HEK293T (cell line): ENCODE measurements at places on chromosomes 1 and 21.

DNA sequence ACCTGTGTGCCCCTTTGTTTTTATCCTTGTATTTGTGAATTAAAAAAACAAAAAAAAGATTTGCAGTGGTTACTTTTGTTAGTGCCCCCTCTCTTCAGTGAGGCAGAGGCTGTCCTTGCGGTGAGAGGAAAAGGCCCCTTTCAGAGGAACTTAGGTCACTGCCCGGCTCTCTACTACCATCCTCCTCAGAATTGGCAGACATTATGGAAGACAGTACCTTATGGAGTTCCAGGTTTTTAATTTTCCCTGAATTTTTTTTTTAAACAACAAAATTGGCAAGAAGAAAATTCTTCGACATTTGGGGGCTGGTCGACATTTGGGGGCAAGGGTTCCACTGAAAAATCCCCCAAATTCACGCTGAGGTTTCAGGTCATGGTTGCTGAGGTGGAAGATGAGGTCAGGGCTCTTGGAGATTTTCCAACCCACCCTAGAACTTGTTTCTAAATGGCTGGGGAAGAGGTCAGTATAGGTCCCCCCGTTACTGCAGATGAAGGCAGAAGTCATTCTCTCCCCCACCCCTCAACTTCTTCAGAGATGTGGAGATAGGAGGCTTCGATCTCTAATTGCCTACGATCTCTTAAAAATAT, 5.3 kb downstream of the RXFP4 start:
- DNase-seq, result no peak

DNA sequence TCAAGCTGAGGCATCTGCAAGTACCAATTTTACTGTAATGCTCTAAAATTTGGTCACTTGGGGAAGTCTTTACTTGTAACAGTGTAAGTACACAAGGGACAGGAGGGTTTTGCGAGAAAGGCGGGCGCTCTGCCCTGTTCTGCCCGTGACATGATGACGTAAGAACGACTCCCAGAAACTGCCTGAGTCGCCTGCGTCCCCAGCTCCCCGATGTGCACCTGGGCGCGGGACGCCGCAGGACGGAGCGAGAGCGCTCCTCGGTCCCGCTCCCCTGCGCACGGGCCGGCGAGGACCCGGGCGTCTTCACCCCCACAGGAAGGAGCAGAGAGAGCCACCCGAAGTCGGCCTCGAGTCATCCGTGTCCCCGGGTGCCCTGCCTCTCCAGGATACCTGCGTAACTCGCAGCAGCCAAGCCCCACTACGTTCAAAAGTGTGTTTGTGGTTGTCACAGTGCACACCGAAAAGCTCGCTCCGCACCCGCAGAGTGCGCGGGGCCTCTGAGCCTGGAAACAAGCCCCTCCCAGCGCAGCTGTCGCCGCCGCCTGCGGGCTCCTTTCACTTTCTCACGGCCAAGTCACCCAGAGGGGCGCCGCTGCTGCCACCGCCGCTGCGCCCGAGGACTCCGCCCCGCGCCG, 3.3 kb upstream of the ZBTB18 start:
- no peak for DNase-seq

DNA sequence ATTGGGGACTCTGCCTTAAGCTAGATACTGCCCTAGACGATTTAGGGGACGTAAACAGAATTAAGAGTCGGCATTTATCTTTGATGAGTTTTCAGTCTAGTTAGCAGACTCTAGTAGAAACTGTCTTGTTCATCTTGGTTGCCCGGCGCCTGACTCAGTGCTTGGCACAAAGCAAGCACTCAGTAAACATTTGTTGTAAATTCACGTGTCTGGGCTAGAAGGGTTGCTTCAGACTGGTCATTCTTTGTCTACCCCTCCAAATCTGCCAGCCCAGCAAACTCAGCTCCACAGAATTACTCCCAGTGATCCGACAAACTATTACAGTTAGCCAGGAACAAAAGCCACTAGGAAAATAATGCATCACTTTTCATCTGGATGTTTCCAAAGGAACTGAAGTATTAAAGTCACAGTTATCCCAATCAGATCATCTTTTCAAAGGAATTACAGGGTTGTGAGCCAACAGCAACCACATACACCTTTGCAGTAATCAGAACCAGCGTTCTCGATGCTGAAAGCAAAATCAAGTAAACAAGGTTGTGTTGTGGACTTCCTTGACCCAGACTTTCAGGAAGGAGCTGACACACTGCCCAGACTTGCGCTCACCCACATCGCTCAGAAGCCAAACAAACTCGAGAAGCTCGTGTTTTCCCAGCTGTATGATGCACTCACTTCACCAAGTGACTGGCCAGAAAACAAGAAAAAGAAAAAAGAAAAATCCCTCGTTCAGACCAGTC, 66.5 kb upstream of the GADD45A start:
- DNase-seq, result no peak

- DNase-seq, result no peak
Observed at GRCh38 chr1:223706077-223706973, 6.0 kb upstream of the CAPN2 start.

- DNase-seq, result no peak
Observed at GRCh38 chr1:2178875-2179274, 15.7 kb downstream of the FAAP20 start.

GRCh38 chr1:114703242-114703641, 7.9 kb upstream of the AMPD1 start:
- no peak for DNase-seq

DNA sequence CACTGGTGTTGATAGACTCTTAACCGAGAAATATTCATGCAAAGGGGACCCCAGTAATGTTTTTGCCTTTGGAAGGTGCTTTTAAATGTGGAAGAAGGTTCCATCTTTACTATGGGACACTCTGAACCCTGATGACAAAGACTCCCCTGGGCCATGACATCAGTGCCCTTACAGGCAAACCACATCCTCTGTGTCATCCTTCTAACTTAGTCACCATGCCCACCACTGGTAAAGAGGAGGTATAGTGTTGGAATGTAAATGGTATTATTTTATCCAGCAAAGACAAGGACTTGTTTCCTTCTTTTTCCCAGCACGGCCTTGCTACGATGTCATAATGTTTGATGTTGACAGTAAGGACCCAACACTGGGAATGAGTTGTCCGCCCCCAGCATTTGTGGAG, 12.6 kb downstream of the METTL13 start:
- no peak for DNase-seq

DNA sequence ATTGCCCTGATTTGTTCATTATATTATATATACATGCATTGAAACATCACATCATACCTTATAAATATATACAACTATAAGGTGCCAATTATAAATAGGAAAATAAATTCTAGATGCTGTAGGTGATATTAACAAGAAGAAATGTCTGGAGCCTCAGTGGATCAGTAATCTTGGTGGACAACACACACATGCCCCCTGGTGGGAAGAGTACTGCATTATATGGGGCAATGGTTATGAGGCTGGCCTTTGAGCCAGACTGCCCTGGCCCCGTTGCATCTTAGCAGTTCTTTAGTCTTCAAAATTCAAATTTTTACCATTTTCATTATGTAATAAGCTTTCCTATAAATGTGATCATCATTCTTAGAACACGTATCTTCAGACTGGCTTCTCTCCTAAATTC, 335.0 kb upstream of the GREM2 start:
- DNase-seq, result peak; percentile 70

DNA sequence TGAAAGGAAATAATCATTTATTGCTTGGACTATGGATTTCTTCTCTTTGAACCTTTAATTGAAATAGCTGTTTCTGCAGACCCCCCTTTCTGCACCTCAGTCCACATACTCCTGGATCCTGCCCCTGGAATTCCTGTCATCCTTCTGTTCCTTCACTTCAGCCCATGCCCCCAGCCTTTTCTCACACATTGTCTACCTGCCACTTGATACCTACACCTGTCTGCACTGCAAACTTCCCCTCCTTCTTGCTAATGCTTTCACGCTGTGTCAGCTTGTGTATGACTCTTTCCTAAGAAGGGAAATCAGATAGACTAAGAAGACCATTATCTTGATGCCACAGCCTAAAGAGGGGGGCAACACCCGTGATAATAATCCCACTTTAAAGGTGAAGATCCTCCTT, 80.3 kb upstream of the EXO1 start:
- DNase-seq, result no peak

DNA sequence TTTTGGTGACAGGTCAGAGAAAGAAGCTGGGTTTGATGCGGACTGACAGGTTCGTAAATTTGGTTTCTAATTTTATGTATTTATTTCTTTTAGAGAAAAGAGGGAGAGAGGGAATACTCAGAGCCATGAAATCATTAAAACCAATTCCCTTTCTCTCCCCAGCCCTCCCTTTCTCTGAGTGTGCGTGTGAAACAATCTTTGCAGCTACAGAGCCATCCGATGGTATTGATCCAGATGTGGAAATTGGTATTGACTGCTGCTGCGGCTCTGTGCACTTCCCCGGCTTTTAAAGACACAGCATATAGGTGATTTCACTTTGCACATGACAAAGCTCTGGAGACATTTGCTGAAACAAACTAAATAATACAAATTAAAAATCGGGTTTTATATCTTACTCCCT, 42.4 kb upstream of the PBX1 start:
- DNase-seq, result no peak

- no peak for DNase-seq
Observed at GRCh38 chr21:34313116-34313515, 50.7 kb upstream of the KCNE2 start.

DNA sequence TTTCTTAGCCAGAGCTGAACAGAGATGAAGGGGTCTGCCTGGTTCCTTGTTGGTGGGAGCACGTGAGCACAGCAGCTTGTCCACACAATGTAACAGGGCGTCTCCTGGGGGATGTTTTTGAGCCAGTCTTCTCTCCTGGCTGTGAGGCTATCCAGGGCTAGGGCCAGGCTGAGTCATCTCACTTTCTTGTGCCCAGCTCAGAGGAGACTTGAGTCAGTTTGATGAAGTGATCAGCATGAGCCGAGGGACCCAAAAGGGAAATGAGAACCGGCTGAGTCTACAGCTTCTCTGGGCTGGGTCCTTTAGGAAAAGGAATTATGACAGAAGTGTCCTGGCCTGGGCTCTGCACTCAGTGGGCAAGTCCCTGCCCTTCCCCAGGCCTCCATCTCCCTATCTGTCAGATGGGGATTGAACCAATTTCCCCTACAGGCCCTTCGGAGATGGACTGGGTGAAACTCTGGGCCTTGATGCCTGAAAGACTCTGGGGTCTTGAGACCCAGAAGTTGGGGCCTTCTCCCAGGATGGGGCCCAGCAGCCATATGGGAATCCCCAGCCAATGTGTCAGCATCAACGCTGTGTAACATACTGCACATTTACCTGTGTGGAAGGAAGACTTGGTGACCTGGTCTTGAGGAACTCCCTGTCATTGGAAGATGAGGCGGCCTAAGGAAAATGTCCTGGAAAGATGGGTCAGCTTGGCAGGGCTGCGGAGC, 36.6 kb downstream of the DMRTB1 start:
- DNase-seq, result no peak

DNA sequence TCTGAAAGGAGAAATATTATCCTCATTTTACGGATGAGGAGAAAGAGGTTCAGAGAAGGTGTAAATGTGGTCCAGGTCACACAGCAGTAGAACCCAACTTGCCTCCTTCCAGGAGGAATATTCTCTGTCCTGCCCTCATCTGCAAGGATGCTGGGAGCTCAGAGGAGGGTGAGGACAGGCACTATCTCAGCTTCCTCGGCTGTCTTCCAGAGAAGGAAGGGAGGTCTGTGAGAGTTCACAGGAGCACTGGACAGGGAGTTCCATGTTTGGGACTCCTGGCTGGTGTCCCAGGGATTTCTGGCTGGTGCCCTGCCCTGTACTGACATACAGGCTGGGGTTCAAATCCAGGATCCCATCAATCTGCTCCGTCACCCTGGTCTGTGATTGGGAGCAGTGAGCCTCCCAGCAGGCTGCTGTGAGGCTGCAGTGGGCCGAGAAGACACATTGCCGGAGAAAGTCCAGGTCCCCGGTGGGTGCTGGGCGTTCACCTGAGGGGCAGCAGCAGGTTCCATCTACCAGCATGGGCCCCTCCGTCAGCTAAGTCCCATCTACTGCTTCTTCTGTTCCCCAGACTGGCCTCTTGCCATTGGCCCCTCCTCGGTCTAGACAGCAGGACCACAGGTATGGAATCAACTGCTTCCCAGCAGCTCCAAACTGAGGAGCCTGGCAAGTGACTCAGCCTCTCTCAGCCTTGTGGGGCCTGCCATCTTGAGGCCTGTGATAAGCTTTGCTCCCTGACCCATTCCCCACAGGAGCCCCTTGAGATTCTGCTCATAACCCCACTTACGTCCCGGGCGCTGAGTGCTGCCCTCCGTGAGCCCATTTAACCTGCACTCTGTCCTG, 8.5 kb upstream of the BSND start:
- no peak for DNase-seq

DNA sequence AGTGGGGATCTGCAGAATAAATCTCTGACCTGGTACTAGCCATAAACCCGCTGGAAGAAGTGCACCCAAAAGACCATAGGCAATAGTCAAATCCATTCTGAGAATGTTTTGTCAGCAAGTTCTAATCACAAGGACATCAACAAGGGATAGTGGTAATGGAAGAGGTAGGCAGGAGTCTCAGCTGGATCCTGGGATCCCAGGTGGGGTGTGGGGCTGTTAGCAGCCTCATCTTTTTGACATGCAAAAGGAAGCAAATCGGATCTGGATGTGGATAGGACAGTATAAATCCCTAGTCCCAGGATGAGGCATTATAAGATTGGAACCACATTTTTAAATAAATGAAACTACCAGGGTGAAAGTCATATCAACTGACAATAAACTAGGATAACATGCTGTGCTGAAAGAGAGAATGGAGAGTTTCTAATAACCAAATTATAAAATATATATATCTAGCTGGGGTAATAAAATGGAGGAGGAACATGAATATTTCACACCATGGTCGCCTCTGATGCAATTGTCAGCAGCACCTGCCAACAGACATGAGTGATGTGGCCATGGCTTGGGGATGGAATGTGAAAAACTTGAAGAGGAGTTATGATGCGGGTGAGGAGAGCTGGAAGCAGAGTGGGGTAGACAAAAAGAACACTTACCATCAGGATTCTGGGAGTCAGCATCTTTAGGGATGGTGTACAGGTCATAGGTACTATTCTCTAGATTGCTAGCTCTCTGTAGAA, 23.7 kb upstream of the PEX19 start:
- DNase-seq, result no peak

DNA sequence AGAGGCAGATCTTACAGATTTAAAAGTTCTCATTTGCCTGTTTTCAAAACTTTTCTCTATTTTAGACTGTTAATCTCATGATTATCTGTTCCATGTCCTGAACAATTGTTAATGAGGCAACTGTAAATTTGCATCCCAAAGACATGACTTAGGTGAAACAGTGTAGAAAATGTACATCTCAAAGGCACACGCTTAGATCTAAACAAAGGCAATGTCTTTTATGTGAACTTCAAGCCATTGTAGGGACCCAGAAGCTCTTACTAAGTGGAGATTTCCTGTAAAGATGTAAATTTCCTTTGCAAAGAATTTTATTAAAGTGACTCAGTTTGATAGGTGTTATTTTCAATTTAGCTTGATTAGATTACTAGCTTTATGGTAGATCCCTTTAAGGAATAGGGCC, 125.2 kb upstream of the F3 start:
- no peak for DNase-seq

- no peak for DNase-seq
Observed at GRCh38 chr1:20719261-20719660, 1.5 kb upstream of the KIF17 start.

- no peak for DNase-seq
Observed at GRCh38 chr1:151975311-151976014, 18.2 kb downstream of the S100A10 start.

GRCh38 chr1:185244015-185244747, 72.9 kb downstream of the IVNS1ABP start:
- no peak for DNase-seq
